ENCODE measurements at places on chromosomes 6 and 20.
A peak's percentile ranks its signal among the peaks of the same experiment; 100 is the strongest.

- peak; percentile 95 for DNase-seq
Observed at GRCh38 chr6:105596284-105596755, 193.4 kb upstream of the PREP start.

- no peak for DNase-seq
Observed at GRCh38 chr6:11416936-11417576, 120.5 kb upstream of the TMEM170B start.

- peak; percentile 92 for DNase-seq
Observed at GRCh38 chr6:6218759-6219085, 101.7 kb downstream of the F13A1 start.

DNA sequence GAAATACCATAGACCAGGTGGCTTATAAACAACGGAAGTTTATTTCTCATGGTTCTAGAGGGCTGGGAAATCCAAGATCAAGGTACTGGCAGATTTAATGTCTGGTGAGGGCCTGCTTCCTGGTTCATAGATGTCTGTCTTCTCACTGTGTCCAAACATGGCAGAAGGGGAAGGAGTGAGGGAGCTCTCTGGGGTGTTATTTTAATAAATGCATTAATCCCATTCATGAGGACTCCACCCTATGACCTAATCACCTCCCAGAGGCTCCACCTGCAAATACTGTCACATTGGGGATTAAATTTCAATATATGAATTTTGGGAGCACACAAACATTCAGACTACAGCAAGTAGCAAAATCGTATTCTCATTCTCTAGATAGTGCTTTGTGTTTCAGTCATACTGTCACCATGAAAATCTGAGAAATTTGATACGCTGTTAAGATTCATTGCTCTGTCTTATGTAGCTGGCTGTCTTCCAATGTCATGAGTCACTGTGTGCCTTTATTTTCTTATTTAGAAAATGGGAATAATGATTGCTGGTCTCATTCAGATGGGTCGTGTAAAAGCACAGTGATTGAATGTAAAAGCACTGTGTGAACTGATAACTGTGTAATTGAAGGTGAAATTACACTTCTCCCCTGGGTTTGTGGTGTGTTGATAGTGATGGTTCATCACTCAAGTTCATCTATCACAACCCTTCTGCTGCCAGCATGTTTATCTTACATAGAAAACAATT is 8.9 kb upstream of the ERVFRD-1 start:
- DNase-seq, result peak; percentile 4

DNA sequence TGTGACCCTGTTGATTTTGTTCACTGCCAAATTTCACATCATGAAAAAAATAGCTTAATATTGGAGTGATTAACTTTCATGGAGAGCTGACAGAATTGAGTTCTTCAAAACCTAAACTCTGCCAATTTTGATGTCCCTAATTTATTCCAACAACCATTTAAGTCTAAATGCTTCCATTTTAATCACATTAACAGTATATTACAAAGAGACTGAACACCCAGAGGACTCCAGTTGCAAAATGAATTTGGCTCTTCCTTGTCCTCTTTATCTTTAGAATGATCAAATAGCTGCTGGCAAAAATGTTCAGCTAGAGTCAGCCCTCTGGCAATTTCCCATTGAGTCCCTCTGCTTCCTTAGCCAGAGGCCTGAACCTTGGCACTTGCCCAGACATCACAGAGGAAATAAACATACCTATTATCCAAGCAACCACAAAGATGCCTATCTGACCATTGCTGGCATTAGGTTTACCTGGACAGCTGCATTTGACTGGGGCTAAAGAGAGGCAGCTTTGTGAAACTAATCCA is 299.0 kb upstream of the STXBP5 start:
- DNase-seq, result peak; percentile 85

GRCh38 chr6:101937108-101937507 is 543.6 kb downstream of the GRIK2 start:
- DNase-seq, result no peak

GRCh38 chr20:63966172-63966943 is 3.4 kb downstream of the ZNF512B start:
- DNase-seq, result no peak

DNA sequence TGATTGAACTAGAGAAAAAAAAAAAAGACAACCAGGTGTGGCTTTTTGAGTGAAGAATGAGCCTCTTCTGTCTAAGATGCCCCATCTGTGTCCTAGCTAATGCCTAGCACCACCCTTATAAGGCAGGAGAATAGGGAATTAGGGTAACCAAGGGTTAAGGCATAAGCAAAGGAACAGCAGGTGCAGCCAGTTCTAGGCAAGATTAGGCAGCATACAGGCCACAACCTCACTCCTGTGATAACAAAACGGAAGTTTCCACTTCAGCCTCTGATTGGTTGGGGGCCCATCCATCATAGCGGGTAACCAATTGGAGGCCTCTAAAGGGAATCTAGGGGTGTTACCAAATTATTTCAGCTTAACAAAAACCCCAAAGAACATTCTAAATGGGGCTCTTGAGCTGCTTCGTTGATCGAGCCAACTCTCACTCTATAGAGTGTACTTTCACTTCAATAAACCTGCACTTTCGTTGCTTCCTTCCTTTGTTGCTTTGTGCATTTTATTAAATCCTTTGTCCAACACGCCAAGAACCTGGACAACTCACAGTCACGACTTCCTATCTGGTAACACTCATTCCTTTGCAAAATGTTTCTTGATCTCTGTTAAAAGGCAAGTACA is 61.9 kb upstream of the TAGAP start:
- DNase-seq, result peak; percentile 58

- no peak for DNase-seq
Observed at GRCh38 chr6:33551538-33551937, 28.5 kb downstream of the BAK1 start.

- DNase-seq, result peak; percentile 36
Observed at GRCh38 chr6:113980937-113981554, 10.1 kb upstream of the HDAC2 start.

GRCh38 chr20:60321601-60322000 is 363.4 kb downstream of the CDH26 start:
- no peak for DNase-seq

DNA sequence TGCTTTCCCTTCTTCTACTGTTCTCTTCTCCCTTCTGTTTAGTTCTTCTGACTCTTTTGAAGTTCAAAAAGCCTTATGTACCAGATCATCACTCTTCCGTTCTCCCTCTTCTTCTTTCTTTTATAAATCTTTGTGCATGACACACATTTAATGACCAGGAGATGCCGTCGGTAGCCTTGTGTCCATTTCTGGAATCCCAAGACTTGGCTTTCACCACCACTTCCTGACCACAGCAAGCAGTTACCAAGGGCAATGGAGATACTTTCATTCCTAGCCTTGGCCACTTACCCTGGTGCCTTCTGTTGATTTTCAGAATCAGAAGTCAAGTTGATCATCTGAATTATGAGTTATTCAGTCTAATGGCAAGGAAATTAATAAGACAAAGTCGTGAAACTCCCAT is 268.5 kb upstream of the QKI start:
- DNase-seq, result peak; percentile 15

DNA sequence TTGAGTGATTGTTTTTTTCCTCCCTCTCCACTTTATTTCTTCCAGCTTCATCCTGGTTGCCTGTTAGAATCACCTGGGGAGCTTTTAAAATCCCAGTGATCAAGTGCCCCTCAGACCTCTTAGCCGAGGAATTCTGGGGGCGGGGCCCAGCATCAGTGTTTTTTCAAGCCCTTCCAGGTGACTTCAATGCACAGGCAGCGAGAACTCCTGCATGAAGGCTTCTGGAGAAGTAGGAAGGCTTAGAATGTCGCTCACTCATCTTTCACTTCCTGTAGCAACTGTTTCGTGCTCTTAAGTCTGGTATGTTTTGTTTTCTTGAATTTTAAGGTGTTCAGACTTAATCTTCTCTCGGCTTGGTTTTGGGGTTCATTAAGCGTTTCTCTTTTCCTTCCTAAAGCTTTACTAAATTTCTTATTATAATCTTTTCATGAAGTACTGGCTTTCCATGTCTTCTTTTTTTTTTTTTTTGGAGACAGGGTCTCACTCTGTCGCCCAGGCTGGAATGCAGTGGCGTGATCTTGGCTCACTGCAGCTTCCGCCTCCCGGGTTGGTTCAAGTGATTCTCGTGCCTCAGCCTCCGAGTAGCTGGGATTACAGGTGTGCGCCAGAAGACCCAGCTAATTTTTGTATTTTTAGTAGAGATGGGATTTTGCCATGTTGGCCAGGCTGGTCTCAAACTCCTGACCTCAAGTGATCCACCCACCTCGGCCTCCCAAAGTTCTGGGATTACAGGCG is 30.9 kb upstream of the TULP1 start:
- DNase-seq, result no peak

DNA sequence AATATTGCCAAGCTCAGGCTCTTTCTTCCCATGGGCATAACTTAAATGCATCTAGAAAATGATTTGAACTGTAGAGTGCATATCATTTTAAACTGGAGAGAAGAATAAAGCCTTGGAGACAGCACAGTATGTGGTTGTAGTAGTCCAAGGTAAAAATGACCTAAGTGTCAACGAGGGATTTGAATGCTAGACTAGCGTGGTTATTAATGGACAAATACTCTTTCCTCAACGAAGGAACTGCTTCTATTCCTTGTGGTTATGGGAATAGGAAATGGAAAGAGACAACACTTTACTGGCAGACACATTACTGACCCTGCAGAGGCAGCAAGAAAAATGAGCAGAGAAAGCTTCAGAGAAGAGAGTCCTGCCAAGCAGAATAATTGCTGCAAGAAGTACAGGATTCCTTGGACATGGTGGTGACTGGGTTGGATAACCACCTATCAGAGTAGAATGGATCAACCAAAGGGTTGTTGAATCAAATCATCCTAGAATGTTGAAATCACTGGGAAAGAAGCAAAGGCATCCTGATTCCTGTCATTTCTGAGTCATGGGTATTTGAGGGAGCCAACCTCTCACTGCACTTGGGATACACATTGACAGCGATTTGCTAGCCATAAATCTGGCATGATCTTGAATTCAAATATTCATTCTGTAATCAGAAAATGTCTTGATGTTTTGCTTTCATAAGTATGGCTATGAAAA is 258.1 kb upstream of the EPHA7 start:
- DNase-seq, result no peak

DNA sequence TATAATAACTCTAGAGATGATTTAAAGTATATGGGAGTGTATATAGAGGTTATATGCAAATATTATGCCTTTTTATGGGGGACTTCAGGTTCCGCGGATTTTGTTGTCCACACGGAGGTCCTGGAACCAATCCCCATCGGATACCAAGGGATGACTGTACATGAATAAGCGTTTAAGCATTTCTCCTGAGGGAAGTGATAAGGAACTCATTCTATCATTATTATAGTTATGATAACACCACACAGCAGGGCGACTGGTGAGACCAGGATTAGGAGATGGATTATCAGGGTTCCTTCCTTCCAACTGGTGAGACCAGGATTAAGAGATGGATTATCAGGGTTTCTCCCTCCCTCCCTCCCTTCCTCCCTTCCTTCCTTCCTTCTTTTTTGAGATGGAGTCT is 6.6 kb downstream of the ECI2 start:
- no peak for DNase-seq

- peak; percentile 58 for DNase-seq
Observed at GRCh38 chr20:31840906-31841816, 4.2 kb downstream of the FOXS1 start.

DNA sequence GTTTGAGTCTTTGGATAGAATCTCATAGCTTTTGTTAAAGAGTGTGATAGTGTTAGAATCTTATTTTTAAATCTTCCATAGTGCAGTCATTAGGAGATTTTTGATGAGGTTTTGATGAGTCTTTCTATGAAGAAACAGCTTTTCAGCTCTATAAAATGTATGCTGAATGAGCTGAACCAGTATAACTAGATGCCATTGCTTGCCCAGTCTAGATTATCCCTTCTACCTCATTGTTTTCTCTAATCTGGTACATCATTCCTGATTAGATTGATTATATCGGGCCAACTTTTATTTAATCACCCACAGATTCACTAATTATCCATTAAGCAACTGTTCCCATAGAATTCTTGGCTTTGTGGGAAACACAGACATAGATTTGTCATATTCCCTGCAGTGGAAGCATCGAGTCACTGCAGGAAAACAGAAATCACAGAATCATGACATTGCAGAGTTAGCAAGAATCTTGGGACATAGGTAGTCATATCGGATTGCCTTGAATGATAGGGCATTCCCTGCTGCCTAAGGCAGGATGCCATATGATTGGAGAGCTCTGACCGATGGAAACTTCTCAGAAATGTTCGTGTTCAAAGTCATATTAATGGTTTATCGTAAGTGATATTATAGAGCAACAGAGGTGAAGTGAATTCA is 882.7 kb upstream of the FLRT3 start:
- DNase-seq, result peak; percentile 54

DNA sequence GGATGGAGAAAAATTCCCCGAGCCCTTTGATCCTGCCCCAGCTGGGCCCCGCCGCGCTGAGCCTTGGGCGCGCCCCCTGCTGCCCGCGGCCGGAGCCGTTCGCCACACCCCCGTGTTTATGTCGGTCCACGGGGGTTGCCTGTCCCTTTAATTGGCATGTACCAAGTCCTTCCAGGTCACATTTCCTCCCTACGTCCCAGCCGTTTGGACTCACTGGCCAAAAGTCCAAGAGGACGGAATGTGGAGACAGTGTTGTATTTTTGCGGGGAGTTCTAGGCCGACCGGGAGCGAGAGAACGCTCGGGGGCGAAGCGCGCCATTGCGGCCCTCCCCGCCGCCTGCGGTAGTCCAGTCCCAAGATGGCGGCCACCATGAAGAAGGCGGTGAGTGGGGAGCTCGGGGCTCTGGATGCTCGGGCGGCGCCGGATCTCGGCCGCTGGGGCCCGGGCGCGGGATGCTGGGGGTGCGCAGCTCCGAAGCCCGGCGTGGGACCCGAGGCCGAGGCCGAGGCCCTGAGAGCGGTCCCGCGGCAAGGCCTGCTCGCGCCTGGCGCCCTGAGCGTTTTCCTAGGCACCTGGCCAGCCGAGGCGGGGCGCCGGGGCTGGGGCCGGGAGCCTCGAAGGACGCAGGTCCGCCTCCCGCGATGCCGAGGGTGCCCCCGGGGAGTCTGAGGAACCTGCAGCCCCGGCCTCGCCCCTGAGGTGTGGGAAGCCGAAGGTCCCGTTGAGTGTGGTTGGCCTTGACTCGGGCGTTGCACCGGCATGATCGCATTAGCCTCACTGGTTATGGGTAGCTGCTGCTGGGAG is at the start of gene PFDN4:
Gene PFDN4, plus strand, starts transcription at position 345 of the 805 bp plus-strand sequence. Its CDS starts 14 bp downstream, at position 359.
- DNase-seq, result peak; percentile 94

GRCh38 chr6:35492258-35492973 is 4.5 kb downstream of the TEAD3 start:
- no peak for DNase-seq

- peak; percentile 96 for DNase-seq
Observed at GRCh38 chr20:4064144-4064909, 49.0 kb upstream of the RNF24 start.

DNA sequence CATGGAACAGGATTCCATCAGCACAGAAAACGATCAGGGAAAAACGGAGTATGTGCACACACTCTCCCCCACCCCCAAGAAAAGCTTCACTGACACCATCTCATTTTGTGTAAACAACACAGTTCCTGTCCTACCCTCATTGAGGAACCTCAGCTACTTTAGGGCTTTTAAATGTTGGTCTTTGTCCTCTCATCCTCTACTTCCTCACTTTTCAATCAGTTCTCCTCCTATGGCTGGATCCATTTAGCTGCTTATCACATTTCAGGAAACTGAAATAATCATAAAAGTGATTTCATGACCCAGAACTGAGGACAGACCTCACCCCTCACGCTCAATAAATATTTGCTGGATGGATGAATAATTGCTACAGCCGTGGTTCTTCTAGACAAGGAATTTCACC is 33.1 kb upstream of the PNRC1 start:
- no peak for DNase-seq
